Kasumi-1 (cell line): ENCODE measurements at places on chromosomes 1 and 21.

DNA sequence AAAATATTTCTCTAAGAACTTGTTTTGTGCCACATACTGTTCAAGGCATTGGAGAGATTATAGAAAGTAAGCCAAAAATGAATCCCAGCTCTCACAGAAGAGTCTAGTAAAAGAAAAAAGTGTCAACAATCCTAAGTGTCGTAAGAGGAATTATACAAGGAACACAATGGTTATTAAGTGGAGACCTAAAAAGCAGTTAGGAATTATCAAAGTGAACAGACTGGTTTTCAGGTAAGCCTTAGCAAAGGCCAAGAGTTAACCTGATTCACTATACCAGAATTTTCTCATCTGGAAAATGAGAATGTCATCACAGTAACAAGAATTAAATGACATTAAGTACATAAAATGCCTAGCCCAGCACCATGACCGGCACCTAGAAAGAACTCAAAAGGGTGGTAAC, 15.6 kb downstream of the SERBP1 start:
- no peak for DNase-seq

DNA sequence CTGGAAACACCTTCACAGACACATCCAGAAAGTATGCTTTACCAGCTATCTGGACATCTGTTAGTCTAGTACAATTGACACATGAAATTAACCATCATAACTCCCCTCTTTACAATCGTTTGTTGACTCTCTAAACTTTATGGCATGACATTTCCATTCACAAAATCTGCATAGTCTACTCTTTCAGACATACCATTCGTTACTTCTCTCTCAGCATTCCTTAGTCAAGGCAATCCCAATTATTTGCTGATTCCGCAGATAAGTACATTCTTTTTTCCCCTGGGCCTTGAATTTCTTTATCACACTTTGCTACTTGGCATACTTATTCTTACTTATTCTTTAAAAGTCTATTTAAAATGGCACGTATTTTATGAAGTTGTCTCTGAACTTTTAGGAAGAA, 15.1 kb upstream of the CRB1 start:
- DNase-seq = no peak

DNA sequence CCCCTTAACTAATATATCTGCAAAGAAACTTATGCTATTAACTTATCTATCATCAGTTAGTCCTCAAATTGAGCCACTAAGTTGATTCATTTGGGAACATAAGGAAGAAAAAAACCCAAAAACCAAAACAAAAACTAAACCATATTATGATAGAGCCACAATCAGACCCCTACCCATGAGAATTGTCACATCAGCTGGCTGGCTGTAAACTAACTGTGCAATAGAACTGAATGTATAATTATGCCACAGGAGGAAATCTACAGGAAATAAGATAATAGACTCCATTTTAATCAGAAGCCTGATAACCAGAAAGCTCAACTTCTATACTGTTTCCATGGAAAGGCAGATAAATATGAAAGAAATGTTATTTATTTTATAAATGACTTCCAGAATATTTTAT, 110.0 kb downstream of the RGL1 start:
- DNase-seq = no peak

- DNase-seq = no peak
These were observed 41.2 kb downstream of the DMRTB1 start for GRCh38 chr1:53500204-53501064.

DNA sequence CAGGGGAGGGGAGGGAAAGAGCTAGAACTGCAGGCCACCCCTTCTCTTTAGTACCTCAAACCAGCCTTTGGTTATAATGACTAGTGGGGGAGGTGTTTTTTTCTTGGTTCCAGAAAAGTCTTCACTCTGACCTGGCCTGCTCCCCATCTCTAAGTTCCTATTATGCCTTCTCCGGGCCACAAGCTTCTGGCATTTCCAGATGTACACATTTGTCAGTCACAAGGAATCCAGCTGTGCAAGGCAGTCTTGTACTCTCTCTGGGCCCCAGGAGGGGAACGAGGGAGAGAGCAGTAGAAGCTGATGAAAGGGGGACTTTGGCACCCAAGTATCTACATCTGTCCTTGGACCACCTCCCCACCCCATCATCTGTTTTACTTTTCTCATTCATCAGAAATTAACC, 2.7 kb upstream of the FALEC start:
- DNase-seq = no peak

- DNase-seq = no peak
These were observed 119.4 kb downstream of the SLC45A1 start for GRCh38 chr1:8437347-8437746.

- no peak for DNase-seq
These were observed 488 bp downstream of the FAM78B start for GRCh38 chr1:166166329-166166697.

DNA sequence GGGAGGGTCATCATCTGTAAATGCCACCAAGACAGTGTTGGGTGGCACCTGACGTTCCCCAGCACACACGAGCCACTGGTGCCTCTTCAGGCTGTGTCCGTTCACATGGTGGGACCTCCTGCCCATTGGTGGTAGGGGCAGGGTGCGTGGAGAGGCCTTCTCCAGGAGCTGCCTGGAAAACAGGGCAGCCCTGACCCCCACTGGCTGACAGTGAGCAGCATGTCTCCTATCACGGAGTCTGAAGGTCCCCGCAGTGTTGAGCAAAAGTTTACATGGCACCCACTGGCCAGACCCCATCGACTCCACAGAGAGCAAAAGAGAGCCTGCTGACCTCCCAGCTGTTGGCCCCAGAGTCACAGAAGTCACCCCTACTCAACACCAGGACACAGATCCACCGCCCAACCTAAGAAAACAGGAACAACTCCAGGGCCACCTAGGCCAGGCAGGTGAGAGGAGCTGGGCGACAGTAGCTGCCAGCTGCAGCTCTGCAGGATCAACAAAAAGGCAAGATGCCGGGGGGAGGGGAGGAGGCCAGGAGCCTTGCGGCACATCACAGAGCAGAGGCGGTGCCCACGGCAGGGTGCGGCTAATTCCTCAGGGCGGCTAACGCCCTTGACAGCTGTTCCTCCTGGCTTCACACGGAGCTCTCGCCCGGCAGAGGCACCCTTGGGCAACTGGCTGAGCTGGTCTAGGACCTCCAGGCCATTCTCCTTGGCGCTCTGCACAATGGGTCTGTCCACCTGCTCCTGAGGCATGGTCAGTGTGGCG, 14.4 kb upstream of the IFI6 start:
- no peak for DNase-seq
